Foreskin keratinocyte (primary cell): ENCODE measurements at places on chromosomes 2 and 18. TPM values are rescaled to one million over a fixed set of nuclear protein-coding genes. Genes with fewer than 3 reads are reported as not detected.

ZSWIM2 gene
- total RNA-seq: not detected in 2 replicates

DNA sequence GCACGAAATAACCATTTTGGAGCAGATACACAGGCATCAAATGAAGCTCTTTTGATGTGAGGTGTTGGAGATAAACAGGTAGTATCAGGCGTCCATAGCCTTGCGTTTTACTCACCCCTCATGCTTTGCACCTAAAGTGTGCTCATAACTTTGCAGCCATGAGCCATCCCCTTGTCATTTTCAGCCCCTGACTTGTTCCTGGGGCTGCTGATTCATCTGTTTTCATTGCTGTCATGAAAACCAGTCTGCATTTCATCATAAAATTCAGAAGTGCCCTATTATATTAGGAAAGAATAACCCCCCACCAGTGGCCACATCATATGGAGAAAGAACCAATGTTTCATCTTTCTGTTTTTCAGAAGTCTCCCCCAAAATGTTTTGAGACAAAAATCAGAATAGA, 329.7 kb upstream of the NRP2 start:
- DNase-seq: peak; percentile 82

DNA sequence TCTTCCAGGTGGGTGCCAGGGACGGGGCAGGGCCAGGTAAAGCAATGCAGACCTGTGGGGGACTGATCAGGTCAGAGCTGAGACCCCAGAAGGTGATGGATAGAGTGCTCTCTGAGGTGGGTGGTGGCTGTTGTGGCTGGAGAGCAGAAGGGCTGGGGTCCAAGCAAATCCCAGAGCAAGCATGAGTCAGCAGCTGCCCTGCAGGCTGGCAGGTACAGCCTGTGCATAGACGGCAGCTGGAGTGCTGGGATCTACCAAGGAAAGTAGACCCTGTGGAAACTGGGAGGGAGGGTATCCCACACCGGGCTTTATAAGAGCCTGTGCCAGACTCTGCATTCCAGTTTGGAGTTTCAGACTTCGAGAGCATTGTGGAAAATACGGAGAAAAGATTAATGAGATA, 663 bp downstream of the TRIM54 start:
- DNase-seq: no peak

DNA sequence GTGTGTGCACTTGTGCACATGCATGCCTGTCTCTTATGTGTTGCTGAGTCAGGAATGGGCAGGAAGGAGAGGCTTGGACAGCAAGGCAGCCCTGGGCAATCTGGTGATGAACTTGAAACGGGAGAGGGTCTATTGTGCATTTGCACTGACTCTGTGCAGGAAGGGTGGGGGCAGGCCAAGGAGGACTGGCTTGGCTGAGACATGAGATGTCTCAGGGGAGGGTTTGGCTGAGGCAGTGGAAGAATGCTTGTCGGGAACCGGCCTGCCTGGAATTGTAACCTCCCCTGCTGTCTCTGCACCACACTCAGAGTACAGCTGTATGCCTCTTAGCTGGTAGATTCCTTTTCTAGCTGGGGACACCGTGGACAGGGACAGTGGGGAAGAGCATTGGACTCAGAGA, 176.1 kb upstream of the TNP1 start:
- DNase-seq: no peak

DNA sequence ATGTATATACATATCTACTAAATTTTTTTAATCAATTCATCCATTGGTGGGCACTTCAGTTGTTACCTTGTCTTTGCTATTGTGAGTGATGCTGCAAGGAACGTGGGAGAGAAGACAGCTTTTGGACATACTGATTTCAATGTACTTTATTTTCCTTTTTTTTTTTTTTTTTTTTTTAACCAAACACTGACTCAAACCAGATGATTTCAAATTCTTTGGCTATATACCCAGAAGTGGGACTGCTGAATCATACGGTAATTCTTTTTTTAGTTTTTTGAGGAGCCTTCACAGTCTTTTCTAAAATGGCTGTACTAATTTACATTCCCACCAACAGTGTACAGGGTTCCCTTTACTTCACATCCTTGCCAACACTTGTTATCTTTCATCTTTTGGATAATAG, 204.7 kb downstream of the INSIG2 start:
- no peak for DNase-seq

DNA sequence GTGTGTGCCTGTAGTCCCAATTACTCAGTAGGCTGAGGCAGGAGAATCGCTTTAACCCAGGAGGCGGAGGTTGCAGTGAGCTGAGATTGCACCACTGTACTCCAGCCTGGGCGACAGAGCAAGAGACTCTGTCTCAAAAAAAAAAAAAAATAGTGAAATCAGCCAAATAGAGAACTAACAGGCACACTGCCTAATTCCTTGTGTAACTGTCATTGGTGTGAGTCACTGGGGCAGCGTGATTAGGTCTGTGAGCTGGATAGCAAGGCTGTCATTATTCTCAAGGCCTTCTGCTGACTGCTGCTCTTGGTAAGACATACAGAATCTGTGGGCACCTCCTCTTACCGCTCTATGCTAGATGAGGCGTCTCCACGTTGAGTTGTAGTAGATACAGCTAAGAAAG, 270.3 kb downstream of the NEDD4L start:
- DNase-seq: peak; percentile 83

DNA sequence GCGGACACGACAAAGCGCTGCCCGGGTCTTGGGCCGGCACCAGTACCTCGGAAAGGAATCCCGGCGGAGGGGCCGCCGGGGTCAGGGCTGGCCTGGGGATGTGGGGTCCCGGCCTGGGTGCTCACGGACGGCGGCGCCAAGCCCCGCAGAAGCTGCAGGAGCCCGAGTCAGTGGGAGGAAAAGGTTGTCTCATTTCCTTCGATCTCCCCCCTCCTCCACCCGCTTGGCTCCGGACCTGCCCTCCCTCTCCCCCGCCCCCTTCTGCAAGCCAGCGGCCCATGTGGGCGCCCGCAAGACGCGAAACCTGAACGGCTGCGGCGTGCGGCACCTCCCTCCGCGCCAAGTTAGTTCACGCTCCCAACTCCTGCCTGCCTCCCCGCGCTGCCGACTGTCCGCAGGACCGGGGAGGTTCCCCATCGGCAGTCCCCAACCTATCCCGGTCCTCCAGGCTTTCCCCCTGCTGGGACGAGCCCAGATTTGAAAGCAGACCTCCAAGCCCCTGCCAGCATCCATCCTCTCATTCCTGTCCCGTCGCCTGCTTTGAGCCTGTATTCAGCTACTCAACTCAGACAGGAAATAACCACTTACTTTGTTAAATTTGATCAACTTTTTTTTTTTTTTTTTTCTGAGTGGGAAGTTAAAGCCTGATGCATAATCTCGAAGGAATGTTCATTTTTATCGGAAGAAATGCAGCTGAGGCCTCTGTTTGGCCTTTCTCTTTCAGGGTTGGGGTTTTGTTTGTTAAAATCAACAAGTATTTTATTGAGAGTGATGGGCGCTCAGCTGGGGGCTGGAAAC, at the start of gene EVA1A:
EVA1A (minus strand) TSS at position 172 of the 798 bp plus-strand sequence. CDS start 42,799 bp downstream, outside the sequence.
- DNase-seq: peak; percentile 70
